ENCODE measurements at places on chromosomes 6 and 20.
A peak's percentile ranks its signal among the peaks of the same experiment; 100 is the strongest.

GRCh38 chr6:1624851-1625781 is 15.4 kb downstream of the FOXC1 start:
- peak; percentile 66 for DNase-seq

DNA sequence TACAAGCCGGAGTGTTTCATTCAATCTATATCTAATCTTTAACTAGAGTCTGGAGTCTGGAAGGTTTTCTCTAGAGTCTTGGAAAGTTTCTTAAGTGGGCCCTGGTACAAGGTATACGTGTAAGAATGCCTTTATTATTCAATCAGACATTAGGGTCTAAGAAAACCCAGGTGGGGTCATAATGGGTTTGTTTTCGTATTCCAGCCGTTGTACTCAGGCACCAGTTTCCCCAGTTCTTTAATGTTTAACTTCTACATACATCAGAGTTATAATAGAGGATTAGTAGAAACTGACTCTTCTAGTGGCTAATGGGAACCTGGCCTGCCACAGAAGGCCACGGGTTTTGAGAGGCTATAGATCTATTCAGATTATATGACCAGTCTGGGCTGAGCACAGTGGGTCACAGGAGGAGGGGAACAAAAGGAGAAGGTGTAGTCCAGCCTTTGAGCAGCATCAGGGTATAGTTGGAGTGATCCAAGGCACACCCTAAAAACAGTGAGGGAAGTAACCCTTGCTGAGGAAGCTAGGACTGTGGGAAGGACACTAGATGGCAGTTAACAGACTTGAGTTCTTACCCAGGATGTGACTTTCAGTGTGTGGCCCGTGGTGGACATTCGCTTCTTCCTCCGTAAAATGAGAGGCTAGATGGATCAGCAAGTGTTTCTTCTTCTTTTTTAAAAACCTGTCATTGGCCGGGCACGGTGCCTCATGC is 15.5 kb downstream of the FAM83B start:
- no peak for DNase-seq

DNA sequence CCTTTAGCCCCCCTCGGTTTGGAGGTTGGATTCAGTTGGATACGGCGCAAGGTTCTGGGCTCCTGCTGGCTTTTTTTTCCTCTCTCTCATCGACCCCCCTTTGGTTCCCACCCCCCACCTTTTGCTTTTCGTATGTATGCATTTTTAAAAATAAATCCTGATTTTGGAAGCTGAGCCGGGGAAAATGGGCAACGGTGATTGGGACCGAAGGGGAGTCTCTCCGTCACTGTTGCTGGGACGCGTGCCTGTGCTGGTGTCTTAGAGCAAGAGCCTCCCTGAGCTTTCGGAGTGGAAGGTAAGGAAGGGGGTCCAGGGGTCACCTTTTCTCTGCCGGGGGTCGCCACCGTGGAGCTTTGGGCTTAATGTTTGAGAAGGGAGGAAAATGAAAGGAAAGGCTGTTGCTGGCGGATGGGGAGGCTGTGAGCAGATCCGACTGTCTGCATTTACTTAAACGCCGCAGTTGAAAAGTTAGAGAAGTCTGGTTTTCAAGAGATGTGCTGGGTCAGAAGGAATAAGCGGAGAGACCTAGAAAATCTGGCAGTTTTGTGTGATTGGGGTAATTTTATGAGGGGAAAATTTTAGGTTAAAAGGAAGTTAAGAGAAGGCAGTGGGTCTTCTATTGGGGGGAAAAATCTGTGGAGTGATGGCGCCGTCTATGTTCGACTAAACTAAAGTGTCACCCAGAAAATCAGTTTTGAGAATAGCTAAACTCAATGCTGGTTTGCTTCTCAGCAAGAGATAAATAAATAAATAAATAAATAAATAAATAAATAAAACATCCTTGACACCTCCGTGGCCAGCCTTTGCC is 828 bp downstream of the ADGRB3 start:
- DNase-seq, result no peak

DNA sequence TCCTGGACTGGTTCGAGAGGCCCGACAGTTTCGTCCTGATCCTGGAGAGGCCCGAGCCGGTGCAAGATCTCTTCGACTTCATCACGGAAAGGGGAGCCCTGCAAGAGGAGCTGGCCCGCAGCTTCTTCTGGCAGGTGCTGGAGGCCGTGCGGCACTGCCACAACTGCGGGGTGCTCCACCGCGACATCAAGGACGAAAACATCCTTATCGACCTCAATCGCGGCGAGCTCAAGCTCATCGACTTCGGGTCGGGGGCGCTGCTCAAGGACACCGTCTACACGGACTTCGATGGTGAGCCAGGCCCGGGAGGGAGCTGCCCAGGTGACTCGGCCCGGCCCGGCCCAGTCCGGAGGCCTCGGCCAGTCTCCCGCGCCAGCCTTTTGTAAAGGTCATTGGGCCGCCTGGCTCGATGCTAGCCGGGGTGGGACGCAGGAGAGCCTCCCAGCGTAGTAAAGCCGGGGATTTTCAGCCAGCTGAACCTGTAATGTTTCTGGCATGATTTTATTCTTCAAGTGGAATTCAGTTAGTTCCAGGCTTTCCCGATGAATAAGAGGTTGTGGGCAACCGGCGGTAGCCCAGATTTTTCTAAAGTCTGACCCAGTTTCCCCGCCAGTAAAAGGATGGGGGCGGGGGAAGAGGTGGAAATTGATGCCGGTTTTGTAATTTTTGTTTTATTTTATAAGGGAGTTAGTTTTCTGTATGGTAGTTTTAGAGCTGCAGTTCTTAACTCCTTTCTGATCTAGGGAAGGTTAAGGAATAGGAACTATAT is 1.4 kb downstream of the PIM1 start:
- peak; percentile 48 for DNase-seq

GRCh38 chr6:53728570-53729194 is 63.1 kb upstream of the KLHL31 start:
- DNase-seq, result peak; percentile 57

GRCh38 chr6:40960742-40961430 is 78.1 kb downstream of the UNC5CL start:
- DNase-seq, result peak; percentile 61

GRCh38 chr6:7939864-7940228 is 29.3 kb upstream of the TXNDC5 start:
- DNase-seq, result no peak

DNA sequence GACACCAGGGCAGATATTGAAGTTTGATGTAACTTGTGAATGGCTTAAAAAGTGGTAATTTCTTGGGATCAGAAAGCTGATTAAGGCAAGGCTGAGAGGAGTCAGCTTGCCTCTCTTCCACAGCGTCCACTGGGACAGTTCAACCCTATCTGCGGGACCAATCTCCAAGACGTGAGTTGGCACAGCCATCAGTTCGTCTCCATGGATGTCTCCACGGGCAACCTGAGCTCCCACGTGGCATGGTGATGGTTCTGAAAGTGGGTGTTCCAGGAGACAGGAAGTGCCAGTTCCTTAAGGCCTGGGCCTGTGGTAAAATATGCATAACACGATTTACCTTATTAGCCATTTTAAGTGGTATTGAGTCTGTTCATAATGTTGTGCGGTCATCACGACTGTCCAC is 67.9 kb upstream of the BHLHE23 start:
- DNase-seq, result no peak

- no peak for DNase-seq
These were observed 107.7 kb upstream of the FOXA2 start for GRCh38 chr20:22692119-22692475.

DNA sequence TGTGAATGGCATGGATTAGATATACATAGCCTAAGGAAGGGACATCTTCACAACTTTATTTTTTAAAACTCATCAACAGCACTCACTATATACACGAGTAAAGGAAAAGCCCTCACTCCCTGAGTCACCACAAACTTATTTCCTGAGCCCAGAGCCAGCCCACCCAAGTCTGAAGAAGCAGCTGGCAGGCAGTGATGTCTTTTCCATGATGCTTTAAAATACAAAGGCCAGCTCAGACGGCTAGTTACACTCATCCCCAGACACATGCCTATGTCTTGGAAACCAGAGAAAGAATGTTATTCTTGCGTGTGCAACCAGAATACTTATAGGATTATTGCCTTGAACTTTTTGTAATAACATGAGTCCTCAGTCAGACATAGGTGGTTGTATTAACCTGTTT is 114.4 kb downstream of the ADGRG6 start:
- DNase-seq, result peak; percentile 88

- DNase-seq, result no peak
These were observed 85.1 kb downstream of the NCOA3 start for GRCh38 chr20:47586649-47587294.

DNA sequence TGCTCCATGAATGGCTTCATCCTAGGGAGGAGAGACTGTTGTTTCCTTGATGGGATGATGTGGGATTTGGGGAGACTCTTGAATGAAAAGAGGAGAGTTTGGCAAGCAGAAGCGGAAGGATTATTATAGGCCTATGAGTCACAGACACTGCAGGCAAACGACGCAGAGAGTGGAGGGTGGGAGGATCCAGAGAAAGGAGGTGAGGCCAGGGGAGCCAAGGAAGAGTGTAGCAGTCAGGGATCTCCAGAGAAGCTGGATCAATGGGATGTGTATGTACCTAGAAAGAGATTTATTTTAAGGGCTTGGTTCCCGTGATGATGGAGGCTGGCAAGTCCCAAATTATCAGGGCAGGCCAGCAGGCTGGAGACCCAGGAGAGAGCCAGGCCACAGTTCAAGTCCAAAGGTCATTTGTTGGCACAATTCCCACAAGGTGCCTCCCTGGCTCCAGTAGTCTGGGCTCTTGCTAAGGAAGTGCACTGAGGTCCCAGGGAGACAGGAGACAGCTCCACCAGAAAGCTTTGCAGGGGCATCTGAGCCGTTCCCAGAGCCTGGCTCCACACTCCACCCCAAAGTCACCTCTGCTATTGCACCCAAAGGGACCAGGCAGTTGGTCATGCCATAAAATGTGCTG is 76.0 kb downstream of the ADTRP start:
- peak; percentile 17 for DNase-seq

- DNase-seq, result peak; percentile 19
These were observed 1.8 kb downstream of the TUBB1 start for GRCh38 chr20:59020938-59021551.

DNA sequence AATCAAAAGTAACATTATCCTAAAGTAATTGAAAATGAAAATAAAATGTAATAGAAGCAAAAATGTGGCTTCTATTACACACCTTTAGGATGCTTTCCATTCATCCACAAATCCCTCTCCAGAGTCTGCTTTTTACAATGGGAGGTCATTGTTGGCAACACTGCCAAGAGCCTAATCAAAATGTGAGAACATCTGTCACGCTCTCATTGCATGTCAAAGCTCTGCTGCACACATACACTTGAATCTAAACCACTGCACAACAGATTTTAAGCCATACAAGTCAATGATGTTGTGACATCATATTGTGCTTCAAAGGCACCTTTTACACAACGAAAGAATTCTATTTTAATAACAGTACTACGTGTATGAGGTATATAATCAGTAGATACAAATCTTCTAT is 82.1 kb downstream of the PREP start:
- no peak for DNase-seq

GRCh38 chr6:158464483-158464882 is 95.4 kb upstream of the TMEM181 start:
- no peak for DNase-seq

DNA sequence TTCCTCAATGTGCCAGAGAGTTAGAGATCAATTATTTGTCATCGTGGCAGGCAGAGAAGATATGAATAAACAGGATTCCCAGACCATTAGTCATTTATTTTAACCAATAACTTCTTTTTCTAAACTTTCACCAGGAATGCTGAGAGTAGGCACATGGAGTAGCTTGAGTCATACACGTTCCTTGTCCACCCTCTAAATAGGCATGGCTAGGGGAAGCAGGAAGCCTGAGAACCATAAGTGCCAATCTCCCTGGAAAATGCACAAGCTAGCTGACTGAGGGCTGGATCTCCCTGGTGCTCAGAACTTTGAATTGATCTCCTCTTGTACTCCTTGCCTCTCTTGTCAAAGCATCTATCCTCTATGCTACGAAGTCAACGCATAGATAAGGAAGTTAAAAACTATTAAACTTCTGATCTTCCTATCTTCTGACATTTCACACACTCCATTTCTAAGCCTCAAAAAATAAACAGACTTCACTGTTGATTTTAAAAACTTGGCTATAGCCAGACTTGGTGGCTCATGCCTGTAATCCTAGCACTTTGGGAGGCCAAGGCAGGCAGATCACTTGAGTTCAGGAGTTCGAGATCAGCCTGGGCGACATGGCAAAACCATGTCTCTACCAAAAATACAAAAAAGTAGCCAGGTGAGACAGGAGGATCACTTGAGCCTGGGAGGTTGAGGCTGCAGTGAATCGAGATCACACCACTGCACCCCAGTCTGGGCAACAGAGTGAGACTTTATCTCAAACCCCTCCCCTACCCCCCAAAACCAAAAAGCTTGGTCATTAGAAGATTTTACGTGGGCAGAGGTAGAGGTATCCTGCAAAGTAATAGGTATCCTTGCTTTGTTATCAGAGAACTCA is 11.8 kb downstream of the ADTRP start:
- peak; percentile 99 for DNase-seq

GRCh38 chr6:116439522-116440051 is 21.6 kb upstream of the CALHM6 start:
- no peak for DNase-seq

DNA sequence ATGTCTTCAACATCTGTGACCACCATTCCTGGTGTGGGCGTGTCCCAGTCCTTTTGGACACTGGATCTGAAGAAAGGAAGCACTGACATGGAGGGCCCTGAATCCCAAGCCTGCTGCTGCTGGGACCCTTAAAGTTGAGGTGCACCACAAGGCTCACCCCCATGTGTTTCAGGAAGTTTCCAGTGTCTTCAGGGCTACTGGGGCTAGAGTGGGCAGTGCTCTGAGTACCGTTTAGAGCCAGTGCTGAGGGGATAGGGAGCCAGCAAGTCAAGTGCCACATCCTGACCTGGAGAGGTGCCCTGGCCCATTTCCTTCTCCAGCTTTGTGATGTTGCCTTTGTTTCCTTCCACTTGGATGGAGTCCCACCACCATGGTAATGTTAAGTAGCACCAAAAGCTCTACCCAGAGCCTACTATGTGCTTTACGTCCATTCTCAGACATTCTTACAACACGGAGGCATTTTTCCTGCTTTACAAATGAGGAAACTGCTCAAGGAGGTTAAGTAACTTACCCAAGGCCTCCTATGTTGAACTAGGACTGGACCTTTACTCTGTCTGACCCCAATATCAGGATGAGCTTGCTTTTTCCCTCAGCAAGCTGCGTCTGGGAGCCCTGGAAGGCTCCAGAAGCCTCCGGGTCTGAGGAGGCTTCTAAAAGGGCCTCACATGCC is 552 bp upstream of the DEF6 start:
- DNase-seq, result no peak

- DNase-seq, result no peak
These were observed 108.5 kb upstream of the MAP7 start for GRCh38 chr6:136658711-136659110.

- no peak for DNase-seq
These were observed 111.2 kb downstream of the KCNQ5 start for GRCh38 chr6:72733045-72733444.

GRCh38 chr6:127397729-127398630 is 54.6 kb upstream of the ECHDC1 start:
- DNase-seq, result no peak

- DNase-seq, result peak; percentile 48
These were observed 7.3 kb upstream of the ARHGAP18 start for GRCh38 chr6:129717277-129717676.

- DNase-seq, result no peak
These were observed 14.8 kb downstream of the PEDS1 start for GRCh38 chr20:50138479-50139393.

Data from kidney tubule cell (primary cell).